ENCODE measurements at places on chromosomes 2 and 18.
A peak's percentile ranks its signal among the peaks of the same experiment; 100 is the strongest.

DNA sequence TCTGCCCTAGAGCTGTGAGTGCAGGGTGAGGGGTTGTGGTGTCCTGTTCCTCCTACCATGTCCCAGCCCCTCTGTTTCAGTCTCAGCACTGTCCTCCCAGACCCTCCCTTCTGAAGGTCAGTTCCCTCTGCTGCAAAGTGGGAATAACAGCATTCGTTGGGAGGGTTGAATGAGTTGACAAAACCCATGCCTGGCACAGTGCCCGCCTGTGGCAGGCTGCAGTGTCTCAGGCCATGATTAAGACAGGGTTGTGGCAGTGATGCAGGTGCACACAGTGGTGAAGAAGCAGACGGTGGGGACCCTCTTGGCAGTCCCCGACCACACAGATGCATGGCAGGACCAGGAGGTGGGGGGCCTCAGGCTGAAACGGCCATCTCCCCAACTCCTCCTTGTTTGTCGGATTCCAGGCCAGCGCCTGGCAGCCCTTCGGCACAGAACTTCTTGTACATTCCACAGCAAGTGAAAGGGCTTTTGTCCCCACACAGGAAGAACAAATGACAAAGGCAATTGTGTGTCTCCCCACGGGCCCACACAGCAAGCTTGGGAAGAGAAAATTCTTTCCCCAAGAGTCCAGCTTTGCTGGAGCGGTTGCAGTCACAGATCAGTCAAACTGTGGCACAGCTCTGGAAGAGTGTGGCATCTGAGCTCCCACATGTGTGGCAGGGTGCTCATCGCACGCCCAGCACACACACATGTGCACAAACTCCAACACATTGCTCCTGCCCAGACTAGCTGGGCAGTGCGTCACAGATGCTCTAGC lies 92.0 kb upstream of the MSH2 start:
- no peak for DNase-seq
- H3K4me1 ChIP-seq = peaks cover 11% of the 10 kb centered on the region
- no peak overlapping the region for H3K4me3 ChIP-seq

- H3K27me3 ChIP-seq = peaks cover 5% of the 10 kb centered on the region
- H3K36me3 ChIP-seq = no peaks in the 10 kb centered on the region
- peaks cover 7% of the 10 kb centered on the region for H3K4me1 ChIP-seq
- no peak overlapping the region for H3K4me3 ChIP-seq
Measured at GRCh38 chr2:164739966-164740365, 101.7 kb downstream of the COBLL1 start.

GRCh38 chr2:225599856-225600255 lies 200.3 kb downstream of the NYAP2 start:
- H3K36me3 ChIP-seq = no peaks in the 10 kb centered on the region
- no peak overlapping the region for H3K27ac ChIP-seq
- H3K27me3 ChIP-seq = peaks cover 5% of the 10 kb centered on the region
- H3K4me1 ChIP-seq = no peaks in the 10 kb centered on the region

DNA sequence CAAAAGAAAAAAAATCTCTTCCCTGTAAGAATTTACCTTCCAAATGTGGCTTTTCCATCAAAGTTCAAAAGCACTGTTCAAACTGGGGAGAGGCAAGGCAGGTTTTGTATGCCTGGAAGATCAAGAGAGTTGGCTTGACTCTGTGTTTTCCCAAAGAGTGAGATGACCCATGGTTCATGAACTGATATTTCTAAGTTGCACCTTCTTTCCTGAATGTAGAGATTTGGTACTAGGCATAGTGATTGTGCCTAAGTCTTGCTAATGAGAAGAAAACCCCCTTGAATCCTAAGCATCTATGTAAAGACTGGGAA lies 23.4 kb upstream of the LPIN1 start:
- H3K4me1 ChIP-seq = peaks cover 8% of the 10 kb centered on the region
- no peak for DNase-seq
- no peaks in the 10 kb centered on the region for H3K36me3 ChIP-seq
- H3K4me3 ChIP-seq = no peak overlapping the region

DNA sequence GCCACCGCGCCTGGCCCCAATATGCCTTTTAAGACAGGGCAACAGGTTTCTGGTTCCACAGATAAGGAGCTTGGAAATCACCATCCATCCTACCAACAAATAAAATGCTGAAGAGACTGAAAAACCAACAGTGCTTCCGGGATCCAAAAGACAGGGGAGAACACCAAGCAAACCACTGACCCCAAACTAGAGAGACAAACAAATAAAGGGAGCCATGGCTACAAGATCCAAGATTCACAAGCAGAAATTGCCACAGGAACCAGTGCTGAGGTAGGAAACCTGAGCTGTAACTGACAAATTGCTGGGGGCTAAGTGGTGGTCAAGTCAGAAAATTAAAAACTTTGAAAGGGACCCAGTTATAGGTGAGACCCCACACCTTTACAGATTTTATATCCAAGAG lies 76.5 kb downstream of the ROCK2 start:
- no peak for DNase-seq
- H3K4me3 ChIP-seq = no peak overlapping the region
- peaks cover 16% of the 10 kb centered on the region for H3K4me1 ChIP-seq
- H3K36me3 ChIP-seq = peaks cover 22% of the 10 kb centered on the region

DNA sequence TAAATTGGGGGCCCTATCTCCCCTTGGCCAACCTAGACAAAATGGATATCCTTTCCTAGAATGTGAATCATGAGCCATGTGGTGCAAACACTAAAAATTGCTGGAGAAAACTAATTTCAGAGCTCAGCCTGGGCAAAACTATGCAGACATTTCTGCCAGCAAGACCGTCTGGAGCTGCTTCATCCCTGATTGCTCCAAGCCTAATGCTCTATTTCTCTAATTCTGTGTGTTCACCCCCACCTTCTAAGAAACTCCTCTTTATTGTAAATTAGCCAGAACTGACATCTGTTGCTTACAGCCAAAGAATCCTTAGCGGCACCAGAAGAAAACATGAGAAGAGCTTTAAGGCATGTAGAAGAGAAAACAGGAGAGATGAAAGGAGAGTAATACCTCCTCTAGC lies 337.7 kb upstream of the CHAC2 start:
- no peaks in the 10 kb centered on the region for H3K27me3 ChIP-seq
- no peak overlapping the region for H3K4me3 ChIP-seq
- H3K27ac ChIP-seq = no peak overlapping the region
- no peak for DNase-seq
- no peaks in the 10 kb centered on the region for H3K4me1 ChIP-seq
- no peaks in the 10 kb centered on the region for H3K36me3 ChIP-seq

DNA sequence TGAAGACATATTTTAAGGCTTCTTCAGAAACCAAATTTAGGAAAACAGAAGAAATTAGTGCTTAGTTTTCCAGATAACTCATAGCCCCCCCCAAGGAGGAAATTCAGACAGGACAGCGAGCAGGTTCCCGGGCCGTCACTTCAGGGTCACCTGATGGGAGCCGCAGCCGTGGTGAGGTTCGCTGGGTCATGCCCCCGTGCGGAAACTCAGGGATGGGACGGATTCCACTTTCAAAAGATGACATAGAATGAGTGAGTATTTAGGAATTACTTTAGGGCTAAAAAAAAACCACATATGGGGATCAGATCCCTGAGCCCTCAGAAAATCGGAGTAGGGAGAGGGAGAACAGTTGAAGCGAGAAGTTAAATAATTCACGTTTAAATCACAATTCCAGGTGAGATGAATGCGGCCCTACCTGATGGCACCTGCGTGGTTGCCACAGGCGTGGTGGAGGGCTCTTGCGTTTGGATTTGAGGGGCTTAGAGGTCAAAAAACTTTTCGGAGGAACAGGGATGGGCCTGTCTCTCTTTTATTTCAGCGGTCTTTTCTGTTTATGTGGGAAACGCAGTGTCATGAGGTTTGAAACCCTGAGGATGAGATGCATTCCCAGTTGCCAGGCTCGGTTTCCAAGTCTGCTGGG lies 114.4 kb downstream of the NFATC1 start:
- H3K4me3 ChIP-seq = no peak overlapping the region
- H3K27me3 ChIP-seq = no peaks in the 10 kb centered on the region
- peaks cover 36% of the 10 kb centered on the region for H3K36me3 ChIP-seq
- no peak for DNase-seq
- peaks cover 46% of the 10 kb centered on the region for H3K4me1 ChIP-seq

- H3K27ac ChIP-seq = peak overlapping the region; percentile 98
- peaks cover 21% of the 10 kb centered on the region for H3K36me3 ChIP-seq
- H3K27me3 ChIP-seq = no peaks in the 10 kb centered on the region
- DNase-seq = no peak
- peak overlapping the region; percentile 95 for H3K4me3 ChIP-seq
Measured at GRCh38 chr2:71332435-71332796, 834 bp downstream of the ZNF638 start.

GRCh38 chr2:1824202-1824905 lies 80.0 kb upstream of the PXDN start:
- H3K4me3 ChIP-seq = no peak overlapping the region
- DNase-seq = no peak
- no peaks in the 10 kb centered on the region for H3K36me3 ChIP-seq
- peaks cover 4% of the 10 kb centered on the region for H3K27me3 ChIP-seq
- no peaks in the 10 kb centered on the region for H3K4me1 ChIP-seq
- no peak overlapping the region for H3K27ac ChIP-seq

- DNase-seq = no peak
- H3K4me3 ChIP-seq = no peak overlapping the region
- H3K27ac ChIP-seq = no peak overlapping the region
- no peaks in the 10 kb centered on the region for H3K36me3 ChIP-seq
Measured at GRCh38 chr2:239371726-239372686, 28.8 kb downstream of the HDAC4 start.

DNA sequence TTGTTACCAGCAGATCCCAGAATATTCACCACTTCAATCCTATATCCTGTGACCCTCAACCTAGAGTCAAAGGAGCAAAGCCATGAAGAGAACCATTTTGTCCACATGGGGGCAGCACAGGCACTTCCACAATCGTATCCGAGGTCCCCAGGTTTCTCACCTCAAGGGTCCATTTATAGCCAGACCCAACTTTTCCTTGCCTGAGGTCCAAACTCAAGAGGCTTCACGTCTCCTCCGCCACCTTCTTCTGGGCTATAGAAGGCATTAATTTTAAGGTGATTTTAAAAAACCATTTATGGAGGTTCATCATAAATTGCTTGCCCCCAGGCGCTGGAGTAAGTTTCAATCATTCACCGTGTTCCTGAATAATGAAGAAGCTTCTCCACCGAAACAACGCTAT lies 111.6 kb upstream of the NABP1 start:
- no peaks in the 10 kb centered on the region for H3K36me3 ChIP-seq
- H3K27ac ChIP-seq = no peak overlapping the region
- H3K4me1 ChIP-seq = peaks cover 20% of the 10 kb centered on the region
- peak; percentile 77 for DNase-seq
- H3K4me3 ChIP-seq = no peak overlapping the region

DNA sequence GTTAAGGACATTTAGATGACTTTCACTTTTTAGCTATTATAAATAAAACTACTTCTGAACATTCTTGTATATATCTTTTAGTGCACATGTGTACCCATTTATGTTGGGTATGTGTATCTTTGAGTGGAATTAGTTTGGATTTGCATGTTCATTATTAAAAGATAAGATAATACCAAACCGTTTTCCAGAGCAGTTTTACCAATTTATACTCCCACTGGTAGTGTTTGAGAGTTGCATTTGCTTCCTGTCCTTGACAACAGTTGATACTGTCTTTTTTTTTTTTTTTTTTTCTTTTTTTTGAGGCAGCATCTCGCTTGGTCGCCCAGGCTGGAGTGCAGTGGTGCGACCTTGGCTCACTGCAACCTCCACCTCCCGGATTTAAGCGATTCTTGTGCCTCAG lies 23.3 kb downstream of the SLC30A6 start:
- H3K27me3 ChIP-seq = no peaks in the 10 kb centered on the region
- no peak overlapping the region for H3K4me3 ChIP-seq
- H3K4me1 ChIP-seq = peaks cover 17% of the 10 kb centered on the region
- H3K27ac ChIP-seq = no peak overlapping the region

GRCh38 chr2:11949732-11950523 lies 203.5 kb downstream of the LPIN1 start:
- H3K4me3 ChIP-seq = no peak overlapping the region
- DNase-seq = no peak
- H3K27ac ChIP-seq = no peak overlapping the region
- H3K27me3 ChIP-seq = peaks cover 11% of the 10 kb centered on the region

All from activated naive CD8-positive, alpha-beta T cell treated with anti-CD3 and anti-CD28 coated beads, Interleukin-2, amount 50 U/mL, for 24 hours (primary cell).